Stimulated activated naive B cell treated with anti-CD40 and anti-IgM and Interleukin-4, amounts not matched to agents 10 μg/mL and 1 μg/mL and 100 μg/mL, for 72 hours (primary cell): ENCODE measurements at places on chromosomes 3 and 15.

DNA sequence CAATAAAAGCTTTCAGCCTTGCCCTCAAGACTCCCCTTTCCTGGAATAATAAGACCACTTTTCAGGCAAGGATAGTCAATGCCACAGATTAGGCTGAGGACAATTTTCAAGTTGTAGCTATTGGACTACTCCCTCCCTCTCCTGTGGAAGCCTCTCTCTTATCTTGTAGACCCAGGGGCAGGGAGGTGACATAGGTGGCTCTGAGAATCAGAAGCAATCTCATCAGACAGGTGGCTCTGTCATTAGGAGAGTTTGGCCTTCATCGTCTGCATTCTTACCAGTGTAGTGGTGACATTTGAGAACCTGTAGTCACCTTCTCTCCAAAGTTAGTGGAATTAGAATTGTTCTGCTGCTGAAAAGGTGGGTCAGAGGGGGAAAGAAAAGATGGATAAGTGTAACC is 80.0 kb downstream of the LARS2 start:
- DNase-seq, result no peak

DNA sequence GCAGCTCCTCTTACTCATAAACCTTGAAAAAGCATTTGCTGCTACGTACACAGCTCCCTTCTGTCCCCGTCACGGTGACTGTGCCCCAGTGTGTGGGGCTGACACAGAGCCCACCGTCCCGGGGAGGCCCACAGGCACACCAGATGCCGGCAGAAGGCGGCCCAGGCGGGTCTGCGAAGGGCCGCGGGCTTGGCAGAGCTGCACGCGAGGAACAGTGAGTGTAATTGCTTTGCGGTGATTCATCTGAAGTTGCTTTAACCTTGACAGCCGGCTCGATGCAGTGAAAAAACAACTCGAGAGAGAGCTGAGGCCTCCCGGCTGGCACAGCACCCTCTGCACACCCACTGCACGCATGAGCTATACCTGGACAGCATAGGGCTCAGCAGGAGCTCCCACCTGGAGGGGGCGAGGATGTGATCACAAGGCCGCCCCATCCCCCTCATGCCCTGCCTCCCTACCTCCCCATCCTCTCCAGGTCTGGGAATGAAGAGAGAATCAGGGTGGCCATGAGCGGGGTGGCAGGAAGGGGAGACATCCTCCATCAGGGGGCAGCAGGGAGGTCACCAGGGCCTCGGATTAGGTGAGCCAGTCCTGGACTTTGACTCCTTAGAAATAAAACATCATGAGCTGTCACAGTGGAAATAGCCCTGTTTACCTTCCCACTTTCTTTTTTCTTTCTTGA is 172.7 kb downstream of the MEGF11 start:
- DNase-seq, result no peak

DNA sequence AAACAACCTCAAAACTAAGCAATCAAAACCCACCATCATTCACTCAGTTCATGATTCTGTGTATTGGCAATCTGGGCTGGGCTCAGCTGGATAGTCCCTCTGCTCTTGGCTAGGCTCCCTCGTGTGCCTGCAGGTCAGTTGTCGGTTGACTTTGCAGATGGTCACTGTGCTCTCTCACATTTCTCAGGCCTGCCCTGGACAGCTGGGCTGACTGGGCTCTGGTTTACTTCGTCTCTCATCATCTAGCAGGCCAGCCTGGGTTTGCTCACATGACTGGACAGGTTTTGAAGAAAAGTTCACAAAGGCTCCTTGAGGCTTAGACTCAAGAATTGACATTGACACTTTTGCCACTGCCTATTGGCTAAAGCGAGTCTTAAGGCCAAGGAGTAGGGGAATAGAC is 105.0 kb upstream of the CTNNB1 start:
- DNase-seq, result no peak

DNA sequence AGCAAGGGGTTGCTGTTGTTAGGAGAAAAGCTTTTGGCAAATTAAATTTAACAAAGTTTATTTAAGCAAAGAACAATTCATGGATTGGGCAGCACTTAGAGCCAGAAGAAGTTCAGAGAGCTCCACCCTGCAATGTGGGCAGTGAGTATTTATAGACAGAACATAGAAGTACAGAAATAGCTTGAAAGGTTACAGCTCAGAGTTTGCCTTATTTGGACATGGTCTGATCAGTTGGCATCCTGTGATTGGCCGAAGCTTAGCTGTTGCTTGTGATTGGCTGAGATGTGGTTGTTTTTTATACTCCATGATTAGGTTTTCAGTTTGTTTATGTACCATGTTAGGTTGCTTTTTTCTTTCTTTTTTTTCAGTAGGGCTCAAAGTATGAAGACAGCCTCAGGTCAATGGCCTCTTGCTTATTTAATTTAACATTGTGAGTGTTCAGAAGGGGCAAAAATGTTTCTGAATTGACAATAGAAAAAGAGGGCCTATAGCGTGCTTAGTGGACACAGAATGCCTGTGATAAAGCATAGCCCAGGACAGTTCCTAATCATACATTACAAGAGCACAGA is 293.8 kb downstream of the IGSF11 start:
- no peak for DNase-seq

- no peak for DNase-seq
These were observed 1026.0 kb downstream of the TUSC7 start for GRCh38 chr3:117735481-117736101.

DNA sequence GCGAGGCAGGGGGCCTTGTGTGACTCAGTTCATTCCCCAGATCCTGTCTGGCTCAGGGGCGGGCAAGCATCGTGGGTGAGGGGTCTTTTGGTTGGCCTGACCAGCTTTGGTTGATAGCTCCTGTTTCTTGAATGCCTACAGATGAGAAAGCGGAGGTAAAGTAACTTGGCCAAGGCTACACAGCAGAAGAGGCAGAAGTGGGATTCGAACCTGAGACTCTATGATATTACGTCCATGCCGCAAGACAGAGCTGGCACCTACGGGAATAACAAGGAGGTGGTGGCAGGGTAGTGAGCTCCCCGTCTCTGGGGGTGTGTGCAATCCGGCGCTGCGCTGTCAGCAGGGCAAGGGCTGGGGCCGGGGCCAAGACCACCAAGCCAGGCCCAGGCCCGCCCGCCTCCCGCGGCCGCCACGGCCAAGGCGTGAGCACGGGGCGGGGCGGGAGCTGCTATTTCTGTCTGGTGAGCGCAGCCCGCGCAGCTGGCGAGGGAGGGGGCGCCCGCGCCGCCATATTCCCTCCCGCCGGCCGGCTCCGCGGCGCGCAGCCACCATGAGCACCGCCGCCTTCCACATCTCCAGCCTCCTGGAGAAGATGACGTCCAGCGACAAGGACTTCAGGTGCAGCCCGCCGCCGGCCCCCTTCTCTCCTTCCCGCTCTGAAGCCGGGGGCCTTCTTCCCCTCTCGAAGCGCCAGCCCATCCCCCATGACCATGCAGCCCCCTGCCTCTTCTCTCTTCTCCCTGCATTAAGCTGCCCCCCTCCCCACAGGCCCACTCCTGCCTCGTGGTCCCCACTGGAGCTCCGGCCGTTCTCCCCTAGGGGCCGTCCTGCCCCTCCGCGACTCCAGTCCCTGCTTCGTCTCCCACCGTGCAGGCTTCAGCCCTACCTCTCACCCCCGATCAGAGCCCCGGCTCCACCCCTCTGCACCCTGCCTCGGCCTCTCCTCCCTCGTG is at the start of gene CAND2:
CAND2 (plus strand) TSS at position 510 of the 953 bp plus-strand sequence; CDS start at position 551, 41 bp downstream.
- peak; percentile 17 for DNase-seq

GRCh38 chr3:45437383-45437782 is 49.0 kb downstream of the LARS2 start:
- no peak for DNase-seq

DNA sequence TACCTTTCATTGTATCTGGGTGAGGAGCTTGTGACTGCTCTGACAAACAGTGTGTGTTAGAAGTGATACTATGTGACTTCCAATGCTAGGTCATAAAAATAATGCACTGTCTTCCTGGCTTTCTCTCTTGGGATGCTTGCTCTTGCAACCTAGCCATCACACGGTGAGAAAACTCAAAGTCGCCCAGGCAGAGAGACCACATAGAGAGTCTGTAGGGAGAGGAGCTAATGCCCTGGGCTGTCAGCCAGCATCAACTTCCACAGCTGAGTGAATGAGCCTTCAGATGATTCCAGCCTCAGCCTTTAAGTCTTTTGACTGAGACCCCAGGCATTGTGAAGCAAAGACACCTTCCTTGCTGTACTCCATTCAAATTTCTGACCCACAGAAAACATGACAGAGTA is 220.6 kb upstream of the SGO1 start:
- DNase-seq, result no peak

DNA sequence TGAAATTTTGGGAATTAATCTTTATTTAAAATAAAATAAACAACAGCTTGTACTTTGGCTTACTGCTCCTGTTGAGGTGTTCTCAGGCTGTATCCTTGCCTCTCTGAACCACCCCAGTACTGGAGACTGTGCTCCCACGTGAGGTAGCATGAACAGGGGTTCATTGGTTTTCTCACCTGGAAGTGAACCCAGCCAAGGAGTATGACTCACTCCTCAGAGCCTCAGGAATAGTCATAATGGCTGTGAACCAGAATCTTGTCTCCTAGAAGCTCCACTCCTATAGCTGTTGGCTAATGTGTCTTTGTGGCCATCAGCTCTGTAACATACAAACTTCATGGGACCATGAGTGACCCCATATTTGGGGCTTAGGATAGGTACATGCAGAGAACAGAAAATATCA is 122.5 kb upstream of the ST8SIA2 start:
- DNase-seq, result no peak

GRCh38 chr3:11204697-11205348 is 50.5 kb downstream of the HRH1 start:
- no peak for DNase-seq

DNA sequence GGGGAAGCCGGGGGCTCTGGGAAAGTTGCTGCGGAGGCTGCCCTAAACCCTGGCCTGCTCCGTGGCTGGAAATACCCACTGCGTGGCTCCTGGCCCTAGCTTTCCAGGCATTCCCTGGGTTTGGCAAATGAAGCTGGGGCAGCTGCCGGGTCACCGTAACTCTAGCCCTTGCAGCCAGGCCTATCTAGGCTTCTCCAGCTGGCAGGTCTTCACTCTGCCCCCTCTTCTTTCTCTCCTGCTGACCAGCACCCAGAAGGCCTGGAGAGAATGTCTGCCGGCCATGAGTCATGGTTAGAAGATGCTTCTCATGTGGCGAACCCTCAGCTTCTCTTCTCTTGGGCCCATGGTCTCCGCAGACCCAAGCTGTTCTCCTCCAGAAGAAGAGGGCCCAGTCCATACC is 5.6 kb upstream of the DLL4 start:
- DNase-seq, result no peak

- no peak for DNase-seq
These were observed 820.8 kb downstream of the TBL1XR1 start for GRCh38 chr3:176376531-176376930.

- no peak for DNase-seq
These were observed 5.1 kb downstream of the APBA2 start for GRCh38 chr15:28890711-28891495.

DNA sequence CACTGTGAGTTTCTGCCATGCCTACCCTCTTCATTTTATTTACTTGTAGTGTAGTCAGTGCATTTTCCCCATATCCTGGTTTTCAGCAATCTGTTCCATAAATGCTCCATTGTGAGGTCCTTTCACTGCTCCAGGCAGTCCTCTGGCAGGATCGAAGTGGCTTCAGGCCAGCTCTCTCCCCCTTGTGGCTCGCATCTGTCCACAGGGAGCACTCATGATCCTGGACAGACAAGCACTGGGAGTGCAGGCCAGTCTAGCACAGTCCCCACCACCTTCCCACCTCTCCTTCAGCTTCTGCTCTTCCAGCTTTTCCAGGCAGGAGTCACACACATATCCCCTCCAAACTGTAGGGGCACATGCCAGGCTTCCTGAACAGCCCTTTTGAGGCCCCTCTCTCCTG is 173.6 kb downstream of the PPM1L start:
- no peak for DNase-seq

DNA sequence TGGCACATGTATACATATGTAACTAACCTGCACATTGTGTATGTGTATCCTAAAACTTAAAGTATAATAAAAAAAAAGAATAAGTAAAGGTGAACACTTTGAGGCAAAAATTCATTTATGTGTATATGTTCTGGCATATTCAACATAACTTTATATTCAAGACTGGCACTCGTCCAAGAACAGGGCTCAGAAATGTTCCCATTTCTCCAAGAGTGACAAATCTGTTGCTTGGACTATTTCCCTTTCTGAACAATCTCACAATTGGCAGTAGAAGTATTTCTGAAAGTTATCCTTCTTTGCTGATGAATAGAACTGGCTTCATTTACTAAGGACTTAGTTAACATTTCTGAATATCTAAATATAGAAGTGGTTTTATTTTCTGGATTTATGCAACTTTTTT is 212.8 kb downstream of the ADAMTSL3 start:
- no peak for DNase-seq

GRCh38 chr15:48657950-48658591 is 12.6 kb upstream of the FBN1 start:
- DNase-seq, result no peak

DNA sequence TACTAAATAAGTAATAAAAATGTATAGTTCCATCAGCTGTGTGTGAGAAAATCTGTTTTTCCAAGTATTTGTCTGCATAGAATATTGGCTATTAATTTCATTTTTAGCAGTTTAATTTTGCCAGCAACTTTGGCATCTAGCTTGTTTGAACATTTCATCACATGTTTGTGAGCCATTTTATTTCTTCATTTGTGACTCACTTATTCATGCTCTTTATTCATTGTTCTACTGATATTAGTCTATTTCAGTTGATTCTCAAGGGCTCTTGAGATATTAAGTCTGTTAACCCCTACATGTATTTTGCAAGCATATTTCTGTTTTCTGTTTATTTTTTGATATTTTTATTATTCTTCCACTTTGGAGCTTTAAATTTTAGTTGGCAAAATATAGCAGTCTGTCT is 74.0 kb upstream of the PHLDB2 start:
- no peak for DNase-seq

DNA sequence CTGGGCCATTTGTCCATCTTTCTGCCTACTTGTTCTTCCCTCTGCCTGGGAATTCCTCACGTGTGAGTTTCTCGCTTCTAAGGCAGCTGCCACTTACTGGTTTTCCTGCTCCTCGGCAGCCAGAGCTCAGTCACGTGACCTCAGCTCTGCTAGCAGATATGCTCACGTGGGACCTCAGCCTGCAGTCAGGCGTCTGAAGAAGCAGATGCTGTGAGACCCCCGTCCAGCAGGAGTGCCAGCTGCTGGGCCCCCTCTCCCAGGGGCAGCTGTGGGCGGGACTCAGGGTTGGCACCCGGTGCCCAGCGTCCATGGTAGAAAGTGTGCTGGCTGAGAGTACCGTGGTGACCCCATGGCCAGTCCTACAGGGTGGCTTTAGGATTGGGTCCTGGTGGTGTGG is 161.3 kb upstream of the TLE3 start:
- no peak for DNase-seq

GRCh38 chr3:71930056-71930991 is 145.4 kb upstream of the PROK2 start:
- no peak for DNase-seq
